NCI-H146 (cell line): ENCODE measurements at places on chromosomes 1 and 21.

DNA sequence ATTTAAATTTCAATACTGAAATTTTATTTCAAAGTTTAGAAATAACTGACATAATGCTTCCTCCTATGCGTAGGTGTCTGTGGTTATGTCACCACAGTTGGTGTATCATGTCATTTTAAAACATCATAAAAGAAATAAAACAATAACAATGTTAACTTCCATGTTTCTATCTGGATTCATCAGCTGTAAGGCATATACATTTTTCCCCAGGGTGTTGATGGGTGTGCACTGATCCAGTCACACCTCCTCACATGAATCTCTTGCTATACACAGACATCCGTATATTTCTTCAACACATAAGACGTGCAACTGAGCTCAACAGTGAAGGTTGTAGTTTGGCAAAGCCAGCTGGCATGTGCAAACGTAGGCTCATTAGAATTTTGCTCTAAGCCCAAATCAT, 6.2 kb downstream of the KCNA3 start:
- no peak for DNase-seq

- DNase-seq = no peak
Observed at GRCh38 chr1:5129746-5130355, 475.4 kb downstream of the AJAP1 start.

DNA sequence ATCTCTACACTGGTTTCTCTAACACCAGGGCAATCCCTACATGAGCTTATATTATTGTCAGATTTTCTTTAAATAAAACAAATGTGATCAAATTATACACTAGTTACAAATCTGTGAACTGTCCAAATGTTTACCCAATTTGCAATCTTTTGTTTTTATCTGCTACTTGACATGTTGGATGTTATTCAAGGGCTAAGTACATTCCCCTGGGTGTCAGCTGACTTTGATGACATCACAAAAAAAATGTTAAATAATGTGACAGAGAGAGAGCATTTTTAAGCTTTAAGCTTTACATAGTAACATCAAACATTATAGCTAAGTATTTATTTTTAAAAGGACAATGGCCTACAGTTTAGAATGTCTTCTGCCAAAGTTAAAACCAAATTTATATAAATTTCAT, 431.3 kb upstream of the PKN2 start:
- DNase-seq = no peak

- peak; percentile 84 for DNase-seq
Observed at GRCh38 chr1:51296383-51297357, 33.7 kb downstream of the TTC39A start.

GRCh38 chr21:24903994-24904635, 703.2 kb downstream of the MRPL39 start:
- no peak for DNase-seq

DNA sequence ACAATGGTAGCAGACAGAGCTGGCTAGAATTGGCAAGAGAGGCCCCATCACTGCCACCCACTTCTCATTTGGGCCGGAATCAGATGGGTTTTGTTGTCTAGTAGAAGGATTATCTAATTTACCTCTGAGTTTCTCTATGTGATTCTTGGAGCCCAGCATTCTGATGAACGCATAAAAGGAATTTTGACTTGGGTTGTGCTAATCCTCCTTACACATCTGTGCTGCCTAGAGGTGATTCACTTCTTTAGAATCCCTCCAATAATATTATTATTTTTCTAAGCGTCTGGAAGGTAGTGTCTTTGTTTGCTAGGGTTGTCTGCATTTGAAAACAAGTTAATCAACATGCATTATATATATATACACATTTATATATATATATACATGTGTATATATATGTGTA, 118.1 kb downstream of the RUNX1 start:
- DNase-seq = no peak

DNA sequence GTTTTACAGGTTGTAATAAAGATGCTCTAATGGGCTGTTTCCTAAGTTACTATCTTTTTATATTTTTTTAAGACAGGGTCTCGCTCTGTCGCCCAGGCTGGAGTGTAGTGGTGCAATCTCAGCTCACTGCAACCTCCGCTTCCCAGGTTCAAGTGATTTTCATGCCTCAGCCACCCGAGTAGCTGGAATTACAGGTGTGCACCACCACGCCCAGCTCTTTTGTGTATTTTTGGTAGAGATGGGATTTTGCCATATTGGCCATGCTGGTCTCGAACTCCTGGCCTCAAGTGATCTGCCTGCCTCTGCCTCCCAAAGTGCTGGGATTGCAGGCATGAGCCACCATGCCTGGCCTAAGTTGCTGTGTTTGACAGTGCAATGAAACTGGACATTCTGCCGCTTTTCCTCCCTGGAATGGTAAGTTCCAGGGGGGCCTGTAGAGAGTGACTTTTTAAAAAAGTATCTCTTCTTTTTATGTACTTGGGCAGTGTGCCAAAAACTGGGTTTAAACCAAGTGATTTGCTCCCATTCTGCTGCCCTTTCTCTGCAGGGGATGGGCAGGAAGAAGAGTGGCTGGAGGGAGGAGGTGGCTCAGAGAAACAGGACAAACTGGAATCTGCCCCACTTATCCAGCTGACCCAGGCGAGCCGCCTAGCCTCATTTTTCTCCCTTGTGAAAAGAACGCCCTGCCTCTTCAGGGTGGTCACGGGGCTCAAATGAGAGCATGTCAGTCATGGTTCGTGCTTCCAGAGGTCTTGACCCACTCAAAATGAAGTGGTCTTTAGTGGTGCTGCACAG, 2.3 kb downstream of the SLC37A1 start:
- DNase-seq = peak; percentile 3

- DNase-seq = no peak
Observed at GRCh38 chr1:22447621-22448111, 4.0 kb upstream of the ZBTB40 start.

GRCh38 chr21:37130971-37131370, 57.9 kb downstream of the TTC3 start:
- no peak for DNase-seq

DNA sequence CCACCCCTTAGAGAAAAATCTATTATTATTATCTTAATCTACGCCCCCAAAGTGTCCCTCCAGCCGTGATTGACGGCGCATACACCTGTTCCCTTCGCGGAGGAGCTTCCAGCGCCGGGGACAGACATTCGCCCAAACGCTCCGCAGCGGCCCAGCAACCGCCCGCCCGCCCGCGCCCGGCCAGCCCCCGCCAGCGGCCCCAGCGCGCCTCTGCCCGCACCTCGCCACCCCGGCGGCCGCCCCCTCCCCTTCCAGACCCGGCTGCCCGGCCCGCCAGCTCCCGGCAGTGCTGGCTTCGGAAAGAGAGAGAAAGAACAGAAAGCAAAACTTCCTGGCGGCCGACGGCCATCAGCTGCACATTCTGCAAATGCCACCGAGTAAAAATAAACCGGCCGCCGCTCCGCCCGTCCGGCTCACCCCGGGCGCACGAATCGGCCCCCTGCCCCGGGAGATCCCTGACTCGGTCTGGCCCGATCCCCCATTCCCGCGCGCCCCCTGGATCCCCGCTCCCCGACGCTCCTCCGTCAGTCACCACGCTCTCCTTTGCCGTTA, 1.6 kb downstream of the CASZ1 start:
- peak; percentile 12 for DNase-seq

DNA sequence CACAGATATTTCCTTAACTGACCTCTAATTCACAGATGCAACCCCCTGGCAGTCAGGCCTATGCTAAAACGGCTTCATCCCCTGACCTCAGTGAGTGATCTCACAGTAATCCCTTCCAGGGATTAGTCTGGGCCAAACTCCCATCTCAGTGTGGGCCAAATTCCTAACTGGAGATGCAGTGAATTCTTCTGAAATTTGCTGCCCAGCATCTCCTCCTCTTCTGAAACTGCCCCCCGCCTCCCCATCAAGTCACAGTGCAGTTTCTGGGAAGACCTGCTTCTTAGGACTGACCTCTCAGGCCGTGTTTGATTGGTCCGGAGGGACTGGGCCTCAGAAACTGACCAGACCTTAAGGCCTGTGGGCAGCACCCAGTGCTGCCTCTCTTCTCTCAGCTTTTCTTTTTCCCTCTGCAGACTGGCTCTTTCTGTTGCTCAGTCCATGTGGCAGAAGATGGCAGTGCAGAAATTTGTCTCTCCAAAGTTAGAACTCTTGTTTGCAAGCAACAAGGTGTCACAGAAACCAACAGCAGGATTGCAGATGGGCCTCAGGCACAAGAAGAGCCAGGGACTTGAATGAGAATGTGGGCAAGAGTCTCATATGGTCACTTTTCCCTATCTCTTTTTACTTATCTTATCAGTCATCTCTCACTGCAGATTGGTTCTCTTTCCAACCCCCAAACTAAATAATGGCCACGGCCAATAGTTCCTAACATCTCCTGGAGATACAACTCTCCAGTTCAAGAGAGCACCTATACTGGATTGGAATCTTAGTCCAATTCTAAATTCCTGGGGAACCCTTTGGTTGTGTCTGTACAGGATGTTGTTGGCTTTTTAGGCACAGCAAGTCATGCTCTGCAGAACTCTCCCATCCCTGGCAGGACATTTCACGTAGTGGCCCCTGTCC, 95.5 kb upstream of the RALGPS2 start:
- DNase-seq = no peak
